NB4 (cell line): ENCODE measurements at places on chromosomes 1 and 21.

DNA sequence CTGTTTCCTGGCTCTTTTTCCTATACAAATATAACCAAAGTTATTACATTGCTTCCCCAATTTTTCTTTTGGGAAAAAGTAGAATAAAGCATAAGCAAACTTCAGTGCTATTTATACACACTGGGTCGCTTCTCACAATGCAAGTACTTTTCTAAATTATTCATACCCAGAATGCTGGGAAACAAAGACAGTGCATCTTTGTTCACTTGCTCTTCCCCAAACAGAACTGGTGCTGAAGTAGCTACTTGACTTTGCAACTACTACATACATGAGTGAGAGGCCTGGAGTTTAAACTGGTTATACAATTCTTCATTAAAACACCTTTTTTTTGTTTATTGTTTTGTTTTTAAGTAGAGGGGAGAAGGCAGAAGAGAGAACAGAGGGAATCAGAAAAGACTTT is 40.2 kb downstream of the STX6 start:
- no peak for DNase-seq

DNA sequence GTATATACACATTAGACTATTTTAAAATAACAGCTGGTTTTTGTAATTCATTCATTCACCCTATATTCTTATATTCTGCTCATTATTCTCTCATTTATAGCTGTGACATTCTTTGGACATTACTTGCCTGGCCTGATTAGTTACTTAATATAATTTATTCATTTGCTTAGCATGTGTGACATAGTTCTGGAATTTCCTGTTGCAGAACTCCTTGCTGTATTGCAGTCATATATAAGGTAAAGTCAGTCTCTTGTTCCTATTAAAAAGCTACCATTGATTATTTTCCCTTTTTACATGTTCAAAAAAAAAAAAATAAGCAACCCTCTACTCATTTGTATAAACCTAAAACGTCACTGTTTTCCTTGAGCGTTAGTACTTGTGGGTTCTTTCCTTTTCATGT is 23.9 kb downstream of the GNAT2 start:
- DNase-seq, result no peak

DNA sequence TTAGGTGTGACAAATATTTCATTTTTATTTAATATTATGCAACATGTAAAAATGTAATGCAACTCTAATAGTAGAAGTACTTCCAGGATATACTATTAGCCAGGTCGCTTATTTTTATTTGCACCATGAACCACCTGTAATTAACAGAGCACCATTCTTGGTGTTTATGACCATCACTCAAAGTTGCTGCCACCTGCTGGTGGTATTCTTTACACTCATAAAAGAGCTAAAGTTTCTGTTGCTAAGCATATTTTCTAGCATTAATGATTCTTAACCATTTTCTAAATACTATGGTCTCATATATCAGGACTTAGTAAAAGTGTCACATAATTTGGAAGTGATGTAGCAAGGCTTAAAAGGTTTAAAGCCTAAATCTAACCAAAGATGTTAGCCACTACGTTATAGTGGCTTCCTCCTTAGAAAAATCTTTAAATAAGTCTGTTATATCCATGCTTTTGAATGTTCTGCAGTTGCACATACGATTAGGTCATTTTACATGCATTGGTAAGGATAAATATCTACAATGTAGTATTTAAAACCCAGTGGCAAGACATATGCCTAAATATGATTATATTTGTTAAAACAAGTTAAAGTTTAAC is 244.5 kb downstream of the NEGR1 start:
- peak; percentile 59 for DNase-seq

GRCh38 chr1:67745875-67746698 is 61.1 kb downstream of the GADD45A start:
- no peak for DNase-seq

- peak; percentile 99 for DNase-seq
These were observed 9.1 kb upstream of the RAB7B start for GRCh38 chr1:206012086-206012859.

GRCh38 chr1:67566803-67567377 is 118.1 kb upstream of the GADD45A start:
- no peak for DNase-seq

- peak; percentile 55 for DNase-seq
These were observed 15.2 kb downstream of the BCAN start for GRCh38 chr1:156656806-156657740.

DNA sequence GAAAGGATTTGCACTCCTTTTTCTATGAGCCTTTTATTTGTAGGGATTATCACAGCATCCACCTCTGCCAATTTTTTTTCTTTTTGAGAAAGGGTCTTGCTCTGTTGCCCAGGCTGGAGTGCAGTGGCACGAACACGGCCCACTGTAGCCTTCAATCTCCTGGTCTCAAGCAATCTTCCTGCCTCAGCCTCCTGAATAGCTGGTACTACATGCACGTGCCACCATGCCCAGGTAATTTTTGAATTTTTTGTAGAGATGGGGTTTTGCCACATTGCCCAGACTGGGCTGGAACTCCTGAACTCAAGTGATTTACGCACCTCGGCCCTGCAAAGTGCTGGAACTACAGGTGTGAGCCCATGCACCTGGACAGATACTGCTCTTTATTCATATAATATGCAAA is 2.1 kb downstream of the SAMSN1 start:
- no peak for DNase-seq

- DNase-seq, result no peak
These were observed 136.6 kb downstream of the PRDM2 start for GRCh38 chr1:13836631-13837030.

DNA sequence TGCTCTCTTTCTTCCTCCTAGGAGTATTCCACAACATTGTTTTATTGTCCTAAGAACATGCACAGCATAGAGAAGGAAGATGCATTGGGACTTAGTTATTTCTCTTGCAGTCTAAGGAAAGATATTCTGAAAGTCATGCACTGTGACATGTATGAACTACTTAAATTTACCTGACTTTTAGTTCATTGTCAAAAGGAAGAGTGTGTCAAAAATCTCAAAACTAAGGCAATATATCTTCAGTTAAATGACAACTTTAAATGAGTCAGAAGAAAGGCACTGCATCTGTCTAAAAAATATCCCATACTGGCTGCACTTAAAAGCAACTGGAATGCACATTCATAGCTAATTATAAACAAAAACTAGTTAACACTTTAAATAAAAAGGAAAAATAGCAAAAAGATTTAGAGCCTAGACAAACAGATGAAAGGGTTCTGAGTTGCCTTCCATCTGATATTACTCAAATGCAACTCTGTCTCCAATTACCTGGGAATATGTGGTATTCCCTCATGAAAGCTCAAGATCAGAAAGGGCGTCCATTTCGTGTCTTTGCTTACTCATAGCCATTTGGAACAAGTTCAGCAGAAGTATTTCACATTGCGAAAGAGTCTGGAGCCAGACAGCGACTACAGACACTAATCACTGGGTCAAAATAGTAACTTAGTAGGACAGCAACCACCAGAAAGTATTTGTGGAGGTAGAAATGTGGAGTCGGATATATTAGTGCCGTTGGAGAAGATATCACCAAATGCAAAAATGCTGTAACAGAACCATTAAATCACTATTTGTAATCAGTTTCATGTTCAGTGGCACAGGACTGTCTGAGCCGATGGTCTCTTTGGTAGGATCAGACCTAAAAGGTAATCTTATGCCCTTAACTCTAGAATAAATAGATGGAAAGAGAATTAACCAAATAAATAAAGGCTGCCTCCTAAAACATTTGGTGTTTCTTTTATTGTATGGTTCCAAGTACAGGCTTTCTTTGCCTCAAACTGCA is 225.7 kb downstream of the GREM2 start:
- DNase-seq, result peak; percentile 2

DNA sequence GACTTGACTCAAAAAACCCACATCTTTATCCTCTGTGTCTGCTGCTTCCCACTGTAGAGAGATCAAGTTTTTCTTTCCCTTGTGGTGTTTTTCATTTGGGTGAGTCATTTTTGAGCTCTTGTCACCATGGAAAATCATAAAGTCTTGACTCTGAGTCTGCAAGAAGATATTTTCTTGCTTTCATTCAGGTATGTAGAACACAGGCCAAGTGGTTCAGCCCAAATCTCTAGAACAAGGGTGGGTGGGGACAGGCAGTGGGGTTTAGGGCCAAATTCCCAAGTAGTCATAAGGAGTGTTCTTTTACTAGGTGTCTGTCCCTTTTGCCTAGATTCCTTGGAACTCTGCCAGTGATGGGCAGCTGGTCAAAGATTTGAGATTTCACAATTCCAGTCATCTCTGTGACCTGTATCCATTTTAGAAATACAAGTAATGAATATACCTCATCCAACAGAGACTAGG is 21.5 kb upstream of the ARHGAP29 start:
- no peak for DNase-seq

GRCh38 chr1:3312898-3313575 is 141.4 kb upstream of the ARHGEF16 start:
- DNase-seq, result peak; percentile 88

- no peak for DNase-seq
These were observed 241.1 kb upstream of the CSF3R start for GRCh38 chr1:36723813-36724212.

- peak; percentile 45 for DNase-seq
These were observed 35.1 kb downstream of the PTPRF start for GRCh38 chr1:43565600-43566360.

DNA sequence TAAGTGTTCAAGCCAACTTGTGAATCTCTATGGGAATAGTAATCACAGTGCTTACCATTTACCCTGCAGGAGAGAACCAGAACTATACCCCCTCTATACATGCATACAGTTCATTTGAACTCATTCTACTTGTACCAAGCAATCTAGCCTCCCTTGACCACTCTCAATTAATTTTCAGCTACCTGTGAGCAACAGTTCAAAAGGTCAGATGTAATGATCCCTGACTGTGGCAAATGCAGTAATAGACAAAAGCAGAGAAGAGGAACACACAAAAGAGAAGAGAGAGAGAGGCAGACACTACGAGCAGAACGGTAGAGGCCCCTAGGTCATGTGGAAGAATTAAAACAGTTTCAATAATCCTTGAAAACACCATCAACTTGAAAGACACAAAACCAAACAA is 52.8 kb downstream of the FMO4 start:
- DNase-seq, result no peak

DNA sequence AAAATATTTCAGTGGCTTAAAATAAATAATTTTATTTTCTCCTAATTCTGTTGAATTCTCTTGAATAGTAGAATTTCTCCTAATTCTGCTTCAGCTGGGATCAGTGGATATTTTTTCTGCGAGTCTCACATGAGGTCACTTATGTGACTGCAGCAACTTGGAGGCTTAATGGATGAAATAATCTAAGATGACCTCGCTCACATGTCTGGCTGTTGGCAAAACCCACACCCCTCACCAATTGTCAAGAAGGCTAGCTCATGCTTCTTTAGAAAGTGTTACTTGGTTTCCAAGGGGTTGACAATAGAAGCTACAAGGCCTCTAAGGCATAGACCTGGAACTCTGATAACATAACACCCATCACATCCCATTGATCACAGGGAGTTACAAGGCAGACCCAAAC is 156.9 kb upstream of the DPYD start:
- no peak for DNase-seq

DNA sequence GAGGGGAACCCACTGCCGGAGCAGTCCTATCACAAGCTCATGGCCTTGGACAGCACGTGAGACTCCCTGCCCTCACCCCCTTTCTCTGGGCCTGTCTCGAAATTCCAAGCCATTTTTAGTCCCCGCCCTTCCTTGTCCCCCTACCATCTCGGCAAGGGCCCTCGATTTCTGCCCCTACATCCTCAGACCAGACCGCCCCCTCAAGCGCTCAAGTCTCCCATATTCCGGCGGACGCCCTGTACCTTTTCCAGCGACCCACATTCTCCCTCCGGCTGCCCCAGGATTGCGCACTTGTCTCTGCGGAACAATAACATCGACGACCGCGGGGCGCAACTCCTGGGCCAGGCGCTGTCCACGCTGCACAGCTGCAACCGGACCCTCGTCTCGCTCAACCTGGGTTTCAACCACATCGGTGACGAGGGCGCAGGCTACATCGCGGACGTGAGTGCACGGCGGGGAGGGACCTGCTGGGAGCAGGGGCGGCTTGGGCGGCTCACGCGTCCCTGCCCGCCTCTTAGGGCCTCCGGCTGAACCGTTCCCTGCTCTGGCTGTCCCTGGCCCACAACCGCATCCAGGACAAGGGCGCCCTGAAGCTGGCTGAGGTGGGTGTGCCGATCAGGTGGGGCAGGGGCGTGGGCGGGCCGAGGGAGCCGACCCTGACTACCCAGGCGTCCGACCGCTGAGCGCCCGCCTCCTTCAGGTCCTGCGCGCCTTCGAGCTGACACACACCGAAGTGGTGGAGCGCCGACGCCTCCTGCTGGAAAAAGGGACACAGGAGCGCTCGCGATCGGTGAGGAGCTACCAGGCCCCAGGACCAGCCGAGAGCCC is 7.0 kb downstream of the LRRC71 start:
- peak; percentile 78 for DNase-seq

DNA sequence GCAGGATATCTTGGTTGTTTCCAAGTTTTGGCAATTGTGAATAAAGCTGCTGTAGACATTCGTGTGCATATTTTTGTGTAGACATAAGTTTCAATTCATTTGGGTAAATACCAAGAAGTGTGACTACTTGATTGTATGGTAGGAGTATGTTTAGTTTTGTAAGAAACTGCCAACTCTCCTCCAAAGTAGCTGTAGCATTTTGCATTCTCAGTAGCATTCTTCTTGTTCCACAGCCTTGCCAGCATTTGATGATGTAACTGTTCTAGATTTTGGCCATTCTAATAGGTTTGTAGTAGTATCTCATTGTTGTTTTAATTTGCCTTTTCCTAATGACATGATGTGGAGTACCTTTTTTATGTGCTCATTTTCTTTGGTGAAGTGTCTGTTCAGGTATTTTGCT is 38.6 kb upstream of the PLA2G4A start:
- DNase-seq, result no peak

DNA sequence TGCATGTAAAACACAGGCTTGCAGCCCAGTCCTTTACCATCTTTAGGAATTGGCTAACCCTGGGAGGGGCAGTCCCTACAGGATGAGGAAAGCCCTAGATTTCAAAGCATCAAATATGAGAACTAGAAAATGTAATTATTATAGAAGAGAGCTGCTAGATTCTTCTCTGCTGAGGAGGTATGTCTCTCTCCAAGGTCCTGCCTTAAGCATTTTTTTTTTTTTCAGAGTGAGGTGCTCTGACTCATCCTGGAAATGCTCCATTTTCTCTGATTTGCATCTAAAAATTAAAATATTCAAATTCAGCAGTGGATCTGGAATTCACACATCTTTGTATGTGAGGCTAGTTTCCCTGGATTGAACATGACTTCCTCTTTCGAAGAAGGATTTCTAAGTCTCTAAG is 149.8 kb downstream of the ZNF648 start:
- no peak for DNase-seq
